Activated T-helper 2 cell treated with anti-CD3 and anti-CD28 coated beads, Interferon-gamma antibody, Interleukin-2, Interleukin-4, amounts not matched to agents 10 μg/mL and 5 μg/mL and 100 μg/mL, durations not matched to agents 14 hours and 24 hours and 36 hours (primary cell): ENCODE measurements at places on chromosomes 1 and 21.
A peak's percentile ranks its signal among the peaks of the same experiment; 100 is the strongest.

DNA sequence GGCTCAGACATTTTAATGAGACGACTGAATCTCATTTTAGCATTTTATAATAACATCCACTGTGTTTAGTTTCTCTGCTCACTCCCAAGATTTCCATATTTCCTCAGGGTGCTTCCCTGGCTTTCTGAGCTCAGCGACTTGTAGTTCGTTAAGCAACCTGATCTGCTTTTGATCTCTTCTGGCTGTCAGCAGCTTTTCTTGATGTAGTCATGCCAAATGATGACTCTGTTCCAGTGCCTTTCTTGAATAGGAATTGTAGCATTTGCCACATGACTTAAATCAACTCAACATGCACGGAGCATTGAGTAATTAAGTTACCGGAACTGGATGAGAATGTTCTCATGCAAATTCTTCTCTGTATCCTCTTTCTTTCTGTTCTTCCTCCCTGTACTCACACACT, 246.1 kb downstream of the FMN2 start:
- H3K27ac ChIP-seq = no peak overlapping the region
- no peaks in the 10 kb centered on the region for H3K36me3 ChIP-seq
- H3K4me3 ChIP-seq = no peak overlapping the region
- DNase-seq = no peak

- no peak for DNase-seq
- H3K4me3 ChIP-seq = no peak overlapping the region
- H3K36me3 ChIP-seq = no peaks in the 10 kb centered on the region
- H3K4me1 ChIP-seq = no peaks in the 10 kb centered on the region
- H3K27me3 ChIP-seq = peaks cover 3% of the 10 kb centered on the region
Measured at GRCh38 chr1:230375780-230376179, 50.4 kb downstream of the PGBD5 start.

GRCh38 chr1:5001466-5001865, 347.1 kb downstream of the AJAP1 start:
- no peaks in the 10 kb centered on the region for H3K27me3 ChIP-seq
- no peak overlapping the region for H3K27ac ChIP-seq
- no peaks in the 10 kb centered on the region for H3K4me1 ChIP-seq
- H3K36me3 ChIP-seq = no peaks in the 10 kb centered on the region
- no peak for DNase-seq
- H3K4me3 ChIP-seq = no peak overlapping the region

GRCh38 chr1:107147843-107148242, 7.0 kb downstream of the NTNG1 start:
- no peak overlapping the region for H3K27ac ChIP-seq
- peaks cover 9% of the 10 kb centered on the region for H3K27me3 ChIP-seq
- H3K36me3 ChIP-seq = no peaks in the 10 kb centered on the region
- no peak for DNase-seq
- H3K4me1 ChIP-seq = no peaks in the 10 kb centered on the region

GRCh38 chr1:53323316-53323715, 4.6 kb downstream of the LRP8 start:
- DNase-seq = no peak
- no peaks in the 10 kb centered on the region for H3K27me3 ChIP-seq
- no peak overlapping the region for H3K27ac ChIP-seq
- H3K4me3 ChIP-seq = no peak overlapping the region

GRCh38 chr1:115302390-115302961, 35.6 kb downstream of the NGF start:
- no peaks in the 10 kb centered on the region for H3K4me1 ChIP-seq
- no peak overlapping the region for H3K27ac ChIP-seq
- H3K36me3 ChIP-seq = no peaks in the 10 kb centered on the region
- H3K27me3 ChIP-seq = no peaks in the 10 kb centered on the region
- no peak overlapping the region for H3K4me3 ChIP-seq

DNA sequence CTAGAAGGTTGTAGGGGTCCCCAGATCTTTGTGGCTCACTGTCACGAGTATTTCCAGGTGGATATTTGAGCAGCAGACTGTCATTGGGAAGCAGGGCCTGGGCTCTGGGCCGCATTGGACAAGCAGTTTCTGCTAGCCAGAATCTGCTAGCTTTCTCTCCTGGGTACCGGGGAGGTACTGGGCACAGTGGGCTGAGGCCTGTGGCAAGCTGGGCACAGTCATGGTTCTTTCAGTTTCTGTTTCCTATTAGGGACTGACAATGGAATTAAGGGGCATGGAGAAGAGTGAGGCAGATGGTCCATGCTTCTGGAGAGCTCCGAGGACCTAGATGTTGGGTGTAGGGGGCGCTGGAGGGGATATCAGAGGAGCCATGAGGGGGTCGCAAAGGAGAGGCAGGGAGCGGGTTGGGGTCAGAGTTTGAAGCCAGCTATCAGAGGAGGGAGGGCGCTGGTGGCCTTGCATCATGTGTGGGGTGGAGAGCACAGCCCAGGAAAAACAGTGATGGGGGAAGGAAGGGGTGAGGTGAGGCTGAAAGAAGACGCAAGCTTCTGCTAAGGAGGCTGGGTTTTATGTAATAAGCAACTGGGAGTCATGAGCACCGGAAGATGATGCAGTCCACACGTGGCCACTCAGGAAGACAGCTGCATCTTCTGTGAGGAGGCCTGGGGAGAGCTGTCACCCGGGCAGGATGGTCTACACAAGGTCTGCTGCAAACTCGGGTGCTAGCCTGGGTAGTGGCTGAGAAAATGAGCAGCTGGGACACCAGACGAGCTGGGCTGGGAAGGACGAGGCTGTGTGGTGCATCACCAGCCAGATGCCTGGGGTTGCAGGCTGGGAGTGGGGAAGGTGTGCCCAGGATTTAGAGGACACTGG, 72.7 kb downstream of the IER5 start:
- peaks cover 10% of the 10 kb centered on the region for H3K36me3 ChIP-seq
- H3K27me3 ChIP-seq = peaks cover 9% of the 10 kb centered on the region
- no peak overlapping the region for H3K4me3 ChIP-seq
- H3K4me1 ChIP-seq = peaks cover 27% of the 10 kb centered on the region
- no peak overlapping the region for H3K27ac ChIP-seq

DNA sequence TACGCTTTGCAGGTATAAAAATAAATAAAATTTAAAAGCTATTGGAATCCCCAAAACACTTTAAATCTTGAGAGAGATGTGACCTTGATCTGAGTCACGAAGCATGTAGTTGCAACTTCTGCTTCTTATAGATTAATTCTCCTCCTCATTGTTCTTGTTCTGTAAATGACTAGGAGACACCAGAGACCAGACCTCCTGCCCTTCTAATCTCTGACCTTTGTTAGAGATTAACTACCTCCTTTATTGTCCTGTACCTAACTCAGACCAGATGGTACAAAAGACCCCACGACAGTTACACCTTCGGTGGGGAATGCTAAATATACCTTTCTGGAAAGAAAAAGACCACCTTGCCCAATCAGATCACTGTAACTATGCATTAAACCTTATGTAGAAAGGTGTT, 76.9 kb upstream of the NEK2 start:
- no peaks in the 10 kb centered on the region for H3K27me3 ChIP-seq
- H3K4me1 ChIP-seq = peaks cover 2% of the 10 kb centered on the region
- no peak for DNase-seq
- no peak overlapping the region for H3K27ac ChIP-seq

DNA sequence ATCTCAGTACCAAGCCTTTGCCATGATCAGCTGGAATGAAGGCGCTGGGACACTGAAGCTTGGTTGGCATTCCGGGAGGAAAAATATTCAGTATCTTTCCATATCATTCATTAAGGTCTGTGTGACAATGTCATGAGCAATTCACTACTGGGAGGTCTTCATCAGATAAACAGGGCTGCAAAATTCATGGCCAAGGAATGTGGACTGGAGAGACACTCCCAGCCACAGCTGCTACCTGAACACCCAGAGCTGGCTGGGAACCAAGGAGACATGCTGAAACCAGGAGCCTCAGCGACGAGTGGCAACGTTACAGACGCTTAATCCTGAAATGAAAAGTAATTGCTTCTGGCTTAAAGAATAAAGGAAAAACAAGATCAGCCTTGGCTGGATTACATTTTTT, 30.6 kb upstream of the DDAH1 start:
- H3K4me1 ChIP-seq = no peaks in the 10 kb centered on the region
- H3K4me3 ChIP-seq = no peak overlapping the region
- H3K27me3 ChIP-seq = peaks cover 8% of the 10 kb centered on the region
- no peak overlapping the region for H3K27ac ChIP-seq
- DNase-seq = no peak
- H3K36me3 ChIP-seq = no peaks in the 10 kb centered on the region

DNA sequence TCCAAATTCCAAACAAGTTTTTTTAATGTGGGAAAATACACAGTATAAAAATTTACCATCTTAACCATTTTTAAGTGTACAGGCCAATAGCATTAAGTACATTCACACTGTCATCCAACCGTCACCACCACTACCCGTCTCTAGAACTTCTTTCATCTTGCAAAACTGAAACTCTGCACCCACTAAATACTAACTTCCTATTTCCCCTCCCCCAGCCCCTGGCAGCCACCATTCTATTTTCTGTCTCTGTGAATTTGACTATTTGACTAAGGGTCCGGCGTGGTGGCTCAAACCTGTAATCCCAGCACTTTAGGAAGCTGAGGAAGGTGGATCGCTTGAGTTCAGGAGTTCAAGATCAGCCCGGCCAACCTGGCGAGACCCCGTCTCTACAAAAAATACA, 36.1 kb downstream of the CLSTN1 start:
- peak overlapping the region; percentile 5 for H3K4me3 ChIP-seq
- H3K27me3 ChIP-seq = no peaks in the 10 kb centered on the region
- H3K4me1 ChIP-seq = peaks cover 22% of the 10 kb centered on the region
- peak overlapping the region; percentile 69 for H3K27ac ChIP-seq
- peaks cover 18% of the 10 kb centered on the region for H3K36me3 ChIP-seq

- H3K4me1 ChIP-seq = no peaks in the 10 kb centered on the region
- no peak overlapping the region for H3K27ac ChIP-seq
- H3K4me3 ChIP-seq = no peak overlapping the region
- H3K27me3 ChIP-seq = no peaks in the 10 kb centered on the region
- H3K36me3 ChIP-seq = no peaks in the 10 kb centered on the region
- no peak for DNase-seq
Measured at GRCh38 chr21:27047658-27048314, 80.9 kb upstream of the ADAMTS5 start.

GRCh38 chr1:206595581-206596318, 16.5 kb downstream of the EIF2D start:
- no peak overlapping the region for H3K27ac ChIP-seq
- no peaks in the 10 kb centered on the region for H3K27me3 ChIP-seq
- H3K36me3 ChIP-seq = peaks cover 68% of the 10 kb centered on the region

DNA sequence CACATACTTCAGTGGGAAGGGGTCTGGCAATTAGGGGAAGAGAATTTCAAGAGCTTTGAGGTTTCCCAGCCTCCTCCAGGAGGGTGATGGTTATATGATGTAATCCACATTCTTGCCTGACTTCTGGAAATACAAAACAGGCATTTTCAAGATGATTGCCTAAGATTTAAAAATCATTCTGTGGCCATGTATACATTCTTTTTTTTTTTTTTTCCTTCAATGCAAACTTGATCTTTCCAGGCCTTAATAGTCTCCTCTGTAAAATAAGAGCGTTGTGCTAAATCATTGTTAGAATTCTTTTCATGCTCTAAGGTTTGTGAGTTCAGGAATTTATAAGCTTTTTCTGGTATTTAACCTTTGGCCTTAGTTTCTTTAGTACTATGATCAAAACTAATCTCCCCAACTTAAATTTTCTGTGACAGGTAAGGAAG, 192.3 kb upstream of the HMCN1 start:
- DNase-seq = no peak
- no peak overlapping the region for H3K27ac ChIP-seq
- H3K4me1 ChIP-seq = peaks cover 11% of the 10 kb centered on the region
- no peak overlapping the region for H3K4me3 ChIP-seq

DNA sequence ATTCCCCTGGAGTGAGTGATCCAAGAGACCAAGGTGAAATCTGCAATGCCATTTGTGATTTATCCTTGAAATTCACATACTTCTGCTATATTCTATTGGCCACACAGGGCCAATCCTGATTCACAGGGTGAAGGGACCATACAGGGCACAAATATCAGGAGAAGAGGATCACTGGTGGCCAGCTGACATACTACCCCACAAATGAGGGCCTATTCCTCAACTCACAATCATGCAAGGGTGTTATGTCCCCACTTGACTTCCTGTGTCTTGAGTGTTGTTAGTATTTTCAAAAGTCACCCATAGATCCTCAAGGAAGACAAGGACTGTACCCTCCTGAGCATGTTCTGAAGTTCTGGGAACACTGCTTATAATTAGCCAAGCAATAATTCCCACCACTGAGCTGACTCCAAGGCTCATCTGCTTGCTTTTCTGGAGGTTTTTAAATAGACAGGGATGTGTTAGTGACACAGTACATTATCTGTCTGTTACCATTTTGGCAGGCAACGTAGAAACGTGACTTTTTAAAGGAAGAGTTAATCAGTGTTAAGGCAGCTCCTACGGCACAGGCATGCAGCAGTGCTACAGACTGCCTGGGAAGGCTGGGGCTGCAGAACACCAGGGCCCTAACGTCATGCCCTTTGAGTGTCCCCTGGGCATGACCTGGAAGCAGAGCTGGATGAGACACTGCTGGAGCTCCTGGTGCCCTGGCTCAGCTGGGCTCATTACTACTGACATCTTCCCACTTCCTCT, 137.4 kb downstream of the FAM78B start:
- no peak overlapping the region for H3K27ac ChIP-seq
- H3K4me3 ChIP-seq = no peak overlapping the region
- DNase-seq = no peak
- H3K27me3 ChIP-seq = peaks cover 13% of the 10 kb centered on the region

- no peak overlapping the region for H3K4me3 ChIP-seq
- no peak for DNase-seq
- peaks cover 29% of the 10 kb centered on the region for H3K4me1 ChIP-seq
- peaks cover 53% of the 10 kb centered on the region for H3K27me3 ChIP-seq
- H3K36me3 ChIP-seq = no peaks in the 10 kb centered on the region
Measured at GRCh38 chr1:172837816-172838679, 179.1 kb downstream of the FASLG start.
